ENCODE measurements at places on chromosomes 12 and 14.

DNA sequence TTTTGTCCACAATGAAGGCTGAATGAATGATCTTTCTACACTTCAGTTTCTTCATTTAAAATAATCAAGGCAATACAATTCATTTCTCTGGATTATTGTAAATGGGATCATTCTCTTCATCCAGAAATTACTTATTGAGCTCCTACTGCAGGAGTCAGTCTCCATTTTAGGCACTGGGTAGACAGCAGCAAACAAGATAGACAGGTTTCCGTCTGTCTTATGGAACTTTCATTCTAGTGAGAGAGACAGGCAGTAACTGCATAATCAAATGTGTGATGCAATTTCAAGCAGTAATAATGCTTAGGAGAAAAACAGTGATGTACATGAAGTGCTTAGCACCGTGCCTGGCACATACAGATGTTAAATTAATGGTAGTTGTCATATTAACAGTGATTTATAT lies 118.9 kb downstream of the SUDS3 start:
- no peak for DNase-seq

DNA sequence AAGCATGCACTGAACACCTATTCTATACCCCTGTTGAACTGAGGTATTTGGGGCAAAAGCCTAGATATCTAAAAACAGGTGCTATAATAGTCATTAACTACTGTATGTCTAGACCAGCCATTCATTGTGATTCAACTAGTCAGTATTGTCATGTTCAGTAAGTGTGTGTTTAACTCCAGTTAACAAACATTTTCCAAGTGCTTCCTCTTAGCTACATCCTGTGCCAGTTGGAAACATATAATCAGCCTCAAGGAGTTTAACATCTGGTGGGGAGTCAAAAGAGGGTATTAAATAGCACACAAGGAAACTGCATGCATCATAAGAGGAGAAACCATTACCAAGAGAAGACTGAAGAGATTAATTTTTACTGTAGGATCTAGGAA lies 20.4 kb downstream of the TMTC1 start:
- DNase-seq, result no peak

GRCh38 chr12:44511289-44511688 lies 364.8 kb downstream of the NELL2 start:
- no peak for DNase-seq

DNA sequence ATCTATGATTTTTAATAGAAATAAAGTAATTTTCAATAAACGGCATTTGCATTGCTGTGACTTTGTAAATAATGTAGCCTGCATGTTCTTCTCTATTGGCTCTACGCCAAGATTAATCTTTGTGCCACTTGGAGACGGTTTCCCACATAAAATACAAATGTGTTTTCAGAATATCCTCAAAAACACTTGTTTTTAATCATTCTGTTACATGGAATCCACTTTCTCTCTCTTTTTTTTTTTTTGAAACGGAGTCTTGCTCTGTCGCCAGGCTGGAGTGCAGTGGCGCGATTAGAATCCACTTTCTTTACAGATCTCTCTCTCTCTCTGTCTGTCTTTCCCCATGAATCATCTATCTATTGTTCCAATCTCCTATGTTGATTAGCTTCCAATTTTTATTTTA lies 22.8 kb upstream of the SSPN start:
- no peak for DNase-seq

DNA sequence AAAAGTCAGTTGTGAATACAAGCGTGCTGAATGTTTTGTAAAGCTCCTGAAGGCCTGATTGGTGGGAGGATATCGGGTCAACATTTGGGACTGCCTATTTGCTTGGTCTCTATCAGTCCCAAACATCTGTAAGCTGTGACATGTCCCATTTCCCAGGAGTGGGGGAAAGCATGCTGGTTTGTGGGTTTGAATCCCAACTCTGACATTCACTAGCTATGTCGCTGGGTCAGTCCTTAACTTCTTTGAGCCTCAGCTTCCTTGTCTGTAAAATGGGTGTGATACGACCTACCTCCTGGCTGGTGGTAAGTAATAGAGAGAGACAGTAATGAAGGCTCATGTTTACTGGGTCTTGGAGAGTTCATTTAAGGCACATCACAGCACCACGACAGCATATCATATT lies 136.7 kb downstream of the CHST11 start:
- no peak for DNase-seq

- DNase-seq, result no peak
Observed at GRCh38 chr14:92135269-92135668, 13.5 kb downstream of the CPSF2 start.

- DNase-seq, result no peak
Observed at GRCh38 chr12:25789541-25789944, 168.9 kb upstream of the RASSF8 start.

DNA sequence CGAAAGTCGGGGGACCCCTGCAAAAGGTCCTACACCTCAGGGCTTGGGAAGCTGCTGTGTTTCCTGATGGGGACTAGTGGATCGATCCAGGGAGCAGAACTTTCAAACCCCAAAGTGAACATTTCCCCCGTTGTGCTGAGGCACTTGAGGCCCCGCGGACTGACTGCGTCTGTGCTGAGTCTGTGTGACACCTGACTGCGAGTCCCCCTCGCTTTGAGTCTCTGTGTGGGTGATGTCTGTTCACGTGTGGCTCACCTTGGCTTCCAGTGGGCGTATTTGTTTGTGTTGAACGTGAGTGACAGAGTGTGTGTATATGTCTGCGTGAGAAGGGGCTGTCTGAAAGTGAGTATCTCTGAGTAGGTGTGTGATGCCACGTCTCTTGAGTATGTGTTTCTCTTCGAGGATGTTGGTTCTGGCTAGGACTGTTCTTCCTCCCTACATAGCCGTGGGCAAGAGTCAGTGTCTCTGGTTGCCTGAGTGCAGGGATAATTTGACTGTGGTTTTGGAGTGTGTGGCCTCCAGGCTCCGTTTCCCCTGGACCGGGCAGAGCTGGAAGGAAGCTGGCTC lies 1.3 kb downstream of the TEAD4 start:
- no peak for DNase-seq

DNA sequence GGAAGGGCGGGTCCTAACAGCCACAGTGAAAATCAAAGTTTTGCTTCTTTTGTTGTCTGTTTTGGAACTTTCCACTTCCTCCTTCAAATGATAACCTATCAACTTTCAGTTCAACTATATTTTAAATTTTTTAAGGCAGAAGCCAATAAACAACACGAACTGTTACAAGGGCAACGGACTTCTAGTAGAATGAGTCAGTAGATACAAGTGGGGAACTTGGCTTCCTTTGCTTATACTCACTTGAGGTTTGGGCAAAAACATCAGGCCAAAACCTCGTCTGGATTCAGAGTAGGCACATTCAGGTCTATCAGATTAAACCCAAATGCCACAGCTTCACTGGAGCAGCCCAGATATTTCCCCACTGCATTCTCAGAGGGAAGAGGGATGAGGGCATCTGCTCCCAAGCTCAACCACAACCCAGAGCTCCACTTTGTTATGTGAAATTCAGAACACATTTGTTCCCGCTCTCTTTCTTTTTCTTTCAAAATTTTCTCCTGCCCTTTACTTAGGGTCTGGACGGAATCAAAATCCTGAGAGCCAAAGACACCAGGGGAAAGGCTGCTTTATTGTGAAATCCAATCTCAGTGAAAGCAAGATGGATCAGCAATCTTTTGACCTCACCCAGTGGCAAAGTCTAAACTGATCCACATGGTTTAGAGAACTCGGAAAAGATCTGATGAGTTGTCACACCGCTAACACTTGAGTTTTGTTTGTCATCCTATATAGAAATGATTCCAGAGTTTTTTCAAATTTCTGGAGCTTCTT lies 152.5 kb upstream of the BTG1 start:
- DNase-seq, result no peak

Measured in activated CD4-positive, alpha-beta T cell treated with anti-CD3 and anti-CD28 coated beads for 24 hours (primary cell).